Muscle of arm (tissue), 14 donors: ENCODE measurements at places on chromosomes 11 and 22.

GRCh38 chr22:17998913-17999312, 25.4 kb downstream of the MICAL3 start:
- DNase-seq = no peak

GRCh38 chr11:113179181-113179704, 135.1 kb upstream of the TTC12 start:
- DNase-seq = no peak

DNA sequence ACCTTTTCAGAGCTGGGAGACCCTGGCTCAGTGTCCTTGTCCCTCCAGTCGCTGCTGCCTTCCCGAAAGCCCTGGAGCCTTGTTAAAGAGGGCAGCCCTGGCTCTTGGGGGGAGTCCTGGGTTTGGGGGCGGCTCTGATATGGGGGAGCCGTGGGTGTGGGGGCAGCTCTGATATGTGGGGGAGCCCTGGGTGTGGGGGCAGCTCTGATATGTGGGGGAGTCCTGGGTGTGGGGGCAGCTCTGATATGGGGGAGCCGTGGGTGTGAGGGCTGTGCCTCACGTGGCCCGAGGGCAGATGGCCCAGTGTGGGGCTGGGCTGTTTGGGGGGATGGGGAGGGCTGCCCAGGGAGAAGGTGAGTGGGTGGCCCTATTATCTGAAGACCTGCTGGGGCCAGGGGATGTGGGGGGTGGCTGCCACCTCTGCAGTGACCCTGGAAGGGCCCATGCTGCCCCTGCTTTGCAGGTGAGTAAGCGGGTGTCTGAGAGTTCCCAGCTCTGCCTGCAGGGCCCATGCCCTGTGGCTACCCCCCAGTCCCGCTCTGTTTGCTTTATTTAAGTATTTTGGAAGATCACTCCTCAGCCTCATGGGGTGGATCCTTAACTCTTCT, 30.9 kb upstream of the GRAMD4 start:
- no peak for DNase-seq

- DNase-seq = no peak
Measured at GRCh38 chr22:37725551-37726240, 28.8 kb downstream of the TRIOBP start.

DNA sequence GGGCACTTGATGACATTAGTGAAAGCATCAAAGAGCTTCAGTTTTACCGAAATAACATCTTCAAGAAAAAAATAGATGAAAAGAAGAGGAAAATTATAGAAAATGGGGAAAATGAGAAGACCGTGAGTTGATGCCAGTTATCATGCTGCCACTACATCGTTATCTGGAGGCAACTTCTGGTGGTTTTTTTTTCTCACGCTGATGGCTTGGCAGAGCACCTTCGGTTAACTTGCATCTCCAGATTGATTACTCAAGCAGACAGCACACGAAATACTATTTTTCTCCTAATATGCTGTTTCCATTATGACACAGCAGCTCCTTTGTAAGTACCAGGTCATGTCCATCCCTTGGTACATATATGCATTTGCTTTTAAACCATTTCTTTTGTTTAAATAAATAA, 10.6 kb downstream of the REXO2 start:
- no peak for DNase-seq

- DNase-seq = no peak
Measured at GRCh38 chr11:110773442-110773841, 61.2 kb upstream of the ARHGAP20 start.

DNA sequence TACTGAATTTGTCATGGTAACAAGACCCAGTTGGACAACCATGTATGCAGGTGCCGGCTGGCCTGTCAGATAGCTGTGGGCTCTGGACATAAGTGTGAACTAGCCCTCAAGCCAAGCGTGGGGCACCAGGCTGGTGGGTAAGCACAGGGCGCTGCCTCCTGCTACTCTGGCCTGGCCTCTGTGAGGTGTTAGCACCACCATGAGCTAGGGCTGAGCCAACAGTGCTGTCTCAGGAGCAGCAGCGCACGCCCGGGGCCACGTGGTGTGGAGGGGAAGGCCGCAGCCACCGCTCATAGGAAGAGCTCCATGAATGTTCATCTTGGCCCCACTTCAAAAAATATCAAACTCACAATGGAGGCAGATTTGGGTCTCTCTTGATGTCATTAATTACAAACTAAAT, 35.3 kb upstream of the GNB1L start:
- DNase-seq = no peak

DNA sequence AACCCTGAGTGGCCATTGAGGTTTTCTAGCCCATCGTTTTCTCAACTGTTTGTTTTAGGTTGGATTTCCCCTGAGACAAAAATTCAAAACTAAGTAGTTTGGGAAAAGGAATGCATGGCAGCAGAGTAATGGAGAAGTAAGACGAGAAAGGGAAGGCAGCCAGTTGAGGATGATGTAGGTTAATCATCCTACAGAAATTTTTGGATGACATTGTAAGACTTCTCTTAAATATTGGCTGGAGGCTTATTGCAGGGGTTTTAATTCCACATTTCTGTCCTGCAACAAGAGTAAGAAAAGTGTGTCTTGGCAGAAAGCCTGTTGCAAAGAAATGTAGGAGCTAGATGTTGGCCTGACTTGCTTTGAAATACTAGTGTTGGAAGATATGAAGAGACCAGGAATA, 308.8 kb downstream of the LUZP2 start:
- DNase-seq = peak; percentile 21

DNA sequence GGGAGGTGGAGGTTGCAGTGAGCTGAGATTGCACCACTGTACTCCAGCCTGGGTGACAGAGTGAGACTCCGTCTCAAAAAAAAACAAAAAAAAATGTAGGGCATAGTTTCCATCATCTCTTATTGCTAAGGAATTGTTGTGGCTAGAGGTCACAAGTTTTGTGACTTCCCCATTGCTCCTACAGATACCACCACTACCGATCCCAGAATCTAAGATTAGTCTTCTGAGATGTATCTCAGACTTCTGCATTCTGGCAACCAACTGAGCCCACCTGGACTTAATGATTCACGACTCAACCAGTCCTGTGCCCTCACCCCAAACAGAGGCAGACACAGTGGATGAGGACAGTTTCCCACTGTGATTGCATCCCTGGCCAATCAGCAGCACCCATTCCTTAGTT, 148.9 kb downstream of the NECTIN1 start:
- DNase-seq = no peak

DNA sequence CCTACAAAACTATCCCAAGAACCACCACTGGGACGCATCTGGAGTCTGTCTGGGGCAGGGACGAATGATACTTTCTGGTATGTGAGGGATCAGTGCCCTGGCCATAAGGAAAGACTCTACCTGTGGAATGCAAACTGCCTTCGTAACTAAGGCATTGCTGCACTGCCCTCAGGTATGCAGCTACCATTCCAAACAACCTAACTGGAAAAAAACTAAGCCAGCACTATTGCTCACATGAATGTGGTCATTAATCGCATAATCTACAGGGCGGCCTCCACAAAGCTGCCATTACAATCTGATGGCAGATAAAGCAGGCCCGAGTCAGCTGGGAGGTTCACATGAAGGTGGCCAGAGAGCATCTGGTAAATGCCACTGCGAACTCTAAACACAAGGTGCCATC, 3.9 kb downstream of the PACSIN2 start:
- no peak for DNase-seq

DNA sequence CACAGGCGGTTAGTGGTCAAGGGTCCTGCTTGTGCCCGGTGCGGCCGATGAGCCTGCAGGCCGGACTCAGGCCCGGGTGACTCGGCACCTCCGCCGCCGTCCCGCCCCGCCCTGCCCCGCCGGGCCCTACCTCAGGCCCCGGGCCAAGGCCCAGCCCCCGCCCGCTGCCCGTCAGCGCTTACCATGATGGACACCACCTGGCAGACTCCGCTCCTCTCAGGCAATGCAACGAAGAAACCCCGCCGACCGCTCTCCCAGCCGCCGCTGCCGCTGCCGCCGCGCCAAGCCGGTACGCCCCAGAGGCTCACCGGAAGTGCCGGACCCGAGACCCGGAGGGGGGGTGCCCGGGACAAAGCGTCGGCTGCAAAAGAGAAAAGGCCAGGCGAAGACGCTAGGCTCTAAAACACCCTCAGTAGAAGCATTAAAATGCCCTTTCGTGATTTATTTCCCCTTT, at the start of gene UFD1:
TSS of gene UFD1 (minus strand) at position 293 of the 454 bp plus-strand sequence. CDS start at position 185, 108 bp downstream.
- DNase-seq = no peak

GRCh38 chr22:31295360-31295759, 3.1 kb upstream of the PIK3IP1 start:
- no peak for DNase-seq

- DNase-seq = no peak
Measured at GRCh38 chr11:81484196-81484595, 1249.5 kb downstream of the FAM181B start.

GRCh38 chr11:64928957-64929356, 4.5 kb downstream of the PPP2R5B start:
- no peak for DNase-seq

DNA sequence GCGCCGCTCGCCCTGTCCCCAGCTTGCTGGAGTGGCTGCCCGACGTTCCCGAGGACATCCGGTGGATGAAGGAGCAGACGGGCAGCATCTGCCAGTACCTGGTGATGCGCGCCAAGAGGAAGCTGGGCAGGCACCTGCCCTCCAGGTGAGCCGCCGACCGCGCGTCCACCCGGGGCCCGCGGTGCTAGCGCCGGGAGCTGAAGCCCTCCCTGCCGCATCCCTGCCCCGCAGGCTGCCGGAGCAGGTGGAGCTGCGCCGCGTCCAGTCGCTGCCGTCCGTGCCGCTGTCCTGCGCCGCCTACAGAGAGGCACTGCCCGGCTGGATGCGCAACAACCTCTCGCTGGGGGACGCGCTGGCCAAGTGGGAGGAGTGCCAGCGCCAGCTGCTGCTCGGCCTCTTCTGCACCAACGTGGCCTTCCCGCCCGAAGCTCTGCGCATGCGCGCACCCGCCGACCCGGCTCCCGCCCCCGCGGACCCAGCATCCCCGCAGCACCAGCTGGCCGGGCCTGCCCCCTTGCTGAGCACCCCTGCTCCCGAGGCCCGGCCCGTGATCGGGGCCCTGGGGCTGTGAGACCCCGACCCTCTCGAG, 3.3 kb upstream of the CRACR2B start:
- DNase-seq = no peak

DNA sequence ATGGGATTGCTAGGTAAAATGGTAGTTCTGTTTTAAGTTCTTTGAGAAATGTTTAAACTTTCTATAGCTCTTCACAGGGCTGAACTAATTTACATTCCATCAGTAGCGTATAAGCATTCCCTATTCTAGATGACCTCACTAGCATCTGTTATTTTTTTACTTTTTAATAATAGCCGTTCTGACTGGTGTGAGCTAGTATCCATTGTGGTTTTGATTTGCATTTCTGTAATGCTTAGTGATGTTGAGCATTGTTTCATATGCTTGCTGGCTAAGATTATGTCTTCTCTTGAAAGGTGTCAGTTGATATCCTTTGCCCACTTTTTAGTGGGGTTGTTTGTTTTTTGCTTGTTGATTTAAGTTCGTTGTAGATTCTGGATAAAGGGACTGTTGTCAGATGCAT, 35.9 kb downstream of the MMP27 start:
- DNase-seq = no peak

DNA sequence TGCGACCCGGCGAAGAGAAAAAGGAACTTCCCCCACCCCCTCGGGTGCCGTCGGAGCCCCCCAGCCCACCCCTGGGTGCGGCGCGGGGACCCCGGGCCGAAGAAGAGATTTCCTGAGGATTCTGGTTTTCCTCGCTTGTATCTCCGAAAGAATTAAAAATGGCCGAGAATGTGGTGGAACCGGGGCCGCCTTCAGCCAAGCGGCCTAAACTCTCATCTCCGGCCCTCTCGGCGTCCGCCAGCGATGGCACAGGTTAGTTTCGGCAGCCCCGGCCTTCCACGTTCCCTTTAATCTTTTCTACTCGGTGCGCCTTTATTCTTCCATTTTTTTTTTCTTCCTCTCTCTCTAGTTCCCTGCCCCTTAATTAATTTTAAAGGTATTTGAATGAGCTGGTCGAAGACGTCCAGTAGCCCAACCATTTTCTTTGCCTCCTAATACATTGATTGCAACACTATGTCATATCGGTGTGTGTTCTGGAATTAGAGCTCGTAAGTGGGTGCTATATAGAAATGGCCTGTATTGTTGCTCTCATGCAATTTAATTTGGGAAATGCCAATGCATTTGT, 537 bp downstream of the EP300 start:
- no peak for DNase-seq

DNA sequence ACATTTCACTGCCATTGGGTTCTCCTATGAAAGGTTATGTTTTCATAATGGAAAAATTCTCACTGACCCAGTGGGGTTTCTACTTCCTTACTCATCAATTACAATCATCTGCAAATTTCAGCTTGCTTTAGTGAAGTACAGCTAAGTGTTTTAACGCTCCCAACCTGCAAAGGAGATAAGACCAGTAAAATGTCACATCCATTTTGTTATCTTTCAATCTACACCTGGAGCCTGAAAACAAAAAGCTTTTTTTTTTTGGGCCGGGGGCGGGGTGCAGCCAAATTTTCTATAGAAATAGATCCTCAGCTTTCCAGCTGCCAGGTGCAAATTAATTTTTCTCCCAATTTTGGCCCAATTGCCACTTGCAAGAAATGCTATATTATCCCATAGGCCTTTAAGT, 40.6 kb downstream of the CADM1 start:
- DNase-seq = no peak

DNA sequence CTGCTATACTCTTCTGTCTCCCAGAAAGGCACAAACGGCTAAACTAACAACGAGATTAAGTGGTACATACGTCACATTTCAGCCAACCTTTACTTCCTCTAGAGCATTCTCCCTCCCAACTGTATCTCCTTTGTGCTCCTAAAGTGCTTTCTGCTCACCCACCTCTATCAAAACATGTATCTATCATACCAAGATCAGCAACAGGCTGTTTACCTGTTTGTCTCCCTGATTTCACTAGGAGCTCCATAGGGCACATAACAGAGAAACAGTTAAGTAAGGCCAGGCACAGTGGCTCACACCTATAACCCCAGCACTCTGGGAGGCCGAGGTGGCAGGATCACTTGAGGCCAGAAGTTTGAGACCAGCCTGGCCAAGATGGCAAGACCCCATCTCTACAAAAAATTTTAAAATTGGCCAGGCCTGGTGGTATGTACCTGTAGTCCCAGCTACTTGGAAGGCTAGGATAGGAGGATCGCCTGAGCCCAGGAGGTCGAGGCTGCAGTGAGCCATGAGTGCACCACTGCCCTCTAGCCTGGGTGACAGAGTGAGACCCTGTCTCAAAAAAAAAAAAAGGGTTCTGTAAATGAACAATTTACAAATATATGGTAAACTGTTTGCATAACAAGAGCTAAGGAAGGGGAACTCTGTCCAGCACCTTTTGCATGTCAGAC, 2.8 kb downstream of the NDUFC2 start:
- DNase-seq = no peak
